ENCODE measurements at places on chromosomes 16 and 17.

GRCh38 chr16:78742501-78743283 lies 643.2 kb downstream of the WWOX start:
- peak; percentile 76 for DNase-seq

- no peak for DNase-seq
Observed at GRCh38 chr16:24854607-24855171, 8.9 kb downstream of the SLC5A11 start.

DNA sequence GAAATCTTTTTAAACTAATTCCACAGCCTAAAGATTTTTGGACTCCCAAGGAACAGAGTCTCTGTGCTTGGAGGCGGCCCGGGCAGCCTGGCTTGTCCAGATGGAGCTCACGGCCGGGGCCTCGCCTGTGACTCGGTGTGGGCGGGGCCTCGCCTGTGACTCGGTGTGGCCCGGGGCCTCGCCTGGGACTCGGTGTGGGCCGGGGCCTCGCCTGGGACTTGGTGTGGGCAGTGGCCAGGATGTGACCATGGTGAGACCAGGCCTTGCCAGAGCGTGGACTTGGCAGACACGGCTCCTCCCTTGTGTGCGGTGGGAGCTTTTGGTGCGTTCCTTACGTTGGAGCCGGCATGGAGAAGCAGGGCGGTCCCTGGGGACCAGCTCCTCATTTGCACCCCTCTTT lies 92.3 kb downstream of the METRNL start:
- DNase-seq: no peak

GRCh38 chr16:85778873-85779272 lies 20.5 kb downstream of the EMC8 start:
- no peak for DNase-seq

DNA sequence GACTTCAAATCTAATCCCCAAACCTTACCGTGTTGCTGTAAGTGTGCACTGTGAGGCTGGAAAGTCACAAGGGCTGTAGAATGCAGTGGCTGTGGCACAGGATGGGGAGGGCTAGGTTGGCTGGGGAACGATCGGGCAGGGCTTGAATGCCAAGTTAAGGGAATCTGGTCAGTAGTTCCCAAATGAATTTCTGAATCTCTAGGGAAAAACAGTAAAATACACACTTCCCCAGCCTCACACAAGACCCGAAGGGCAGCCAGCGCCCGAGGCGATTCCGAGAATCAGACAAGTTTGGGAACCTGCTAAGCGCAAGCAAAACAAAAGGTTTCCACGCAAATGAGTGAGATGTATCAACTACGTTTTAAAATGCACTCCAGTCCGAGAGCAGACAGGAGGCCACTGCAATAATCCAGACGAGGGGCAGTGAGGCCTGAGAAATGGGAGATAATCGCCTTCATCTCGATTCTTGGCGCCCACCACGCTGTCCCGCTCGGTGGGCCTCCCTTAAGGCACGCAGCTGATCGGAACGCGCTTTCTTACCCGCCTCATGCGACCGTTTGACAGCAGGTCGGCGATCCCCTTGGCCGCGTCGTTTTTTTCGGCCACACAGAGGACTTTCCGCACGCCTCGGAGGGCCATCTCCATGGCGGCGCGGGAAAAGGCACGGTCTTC lies 599 bp downstream of the TOP3A start:
- DNase-seq: no peak

- no peak for DNase-seq
Observed at GRCh38 chr16:20844588-20844987, 38.3 kb downstream of the REXO5 start.

GRCh38 chr17:78689029-78689428 lies 93.0 kb downstream of the CYTH1 start:
- no peak for DNase-seq

GRCh38 chr16:6615636-6616035 lies 717.0 kb upstream of the RBFOX1 start:
- DNase-seq: no peak

DNA sequence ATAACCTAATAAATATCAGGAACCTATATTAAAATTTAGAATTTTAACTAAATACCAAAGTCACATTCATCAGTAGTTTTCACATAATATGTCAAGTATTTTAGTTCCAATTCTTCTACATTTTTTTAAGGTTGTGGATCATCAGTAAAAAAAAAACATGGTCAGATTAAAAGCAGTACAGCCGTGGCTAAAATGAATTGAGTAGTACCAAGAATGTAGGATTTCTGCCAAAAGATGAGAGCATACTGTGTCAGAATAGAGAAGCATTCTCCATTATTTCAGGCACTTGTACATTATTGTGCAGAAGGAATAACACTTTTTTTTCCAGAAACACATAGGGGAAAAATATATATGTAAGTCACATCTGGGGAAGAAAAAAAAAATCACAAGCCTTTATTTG lies 1176.1 kb downstream of the CDH11 start:
- no peak for DNase-seq

- no peak for DNase-seq
Observed at GRCh38 chr17:72501404-72502370, 380.9 kb downstream of the SOX9 start.

DNA sequence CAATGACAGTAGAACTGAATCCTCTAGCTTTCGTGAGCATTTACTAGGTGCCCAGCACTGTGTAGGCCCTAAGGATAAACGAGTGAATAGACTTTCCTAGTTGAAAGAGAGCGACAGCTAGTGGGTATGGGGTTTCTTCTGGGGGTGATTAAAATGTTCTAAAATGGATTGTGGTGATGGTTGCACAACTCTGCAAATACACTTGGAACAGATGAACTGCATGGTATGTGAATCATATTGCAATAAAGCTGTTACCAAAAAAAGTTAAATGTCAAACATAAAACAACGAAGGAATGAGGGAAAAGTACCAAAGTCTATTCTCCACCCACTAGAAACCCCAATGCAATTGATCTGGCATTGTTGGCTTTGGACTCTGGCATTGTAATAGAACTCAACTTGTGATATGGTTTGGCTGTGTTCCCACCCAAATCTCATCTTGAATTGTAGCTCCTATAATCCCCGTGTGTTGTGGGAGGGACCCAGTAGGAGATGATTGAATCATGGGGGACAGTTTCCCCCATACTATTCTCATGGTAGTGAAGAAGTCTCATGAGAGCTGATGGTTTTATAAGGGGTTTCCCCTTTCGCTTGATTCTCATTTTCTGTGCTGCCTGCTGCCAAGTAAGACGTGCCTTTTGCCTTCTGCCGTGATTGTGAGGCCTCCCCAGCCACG lies 70.5 kb downstream of the MARF1 start:
- DNase-seq: no peak

DNA sequence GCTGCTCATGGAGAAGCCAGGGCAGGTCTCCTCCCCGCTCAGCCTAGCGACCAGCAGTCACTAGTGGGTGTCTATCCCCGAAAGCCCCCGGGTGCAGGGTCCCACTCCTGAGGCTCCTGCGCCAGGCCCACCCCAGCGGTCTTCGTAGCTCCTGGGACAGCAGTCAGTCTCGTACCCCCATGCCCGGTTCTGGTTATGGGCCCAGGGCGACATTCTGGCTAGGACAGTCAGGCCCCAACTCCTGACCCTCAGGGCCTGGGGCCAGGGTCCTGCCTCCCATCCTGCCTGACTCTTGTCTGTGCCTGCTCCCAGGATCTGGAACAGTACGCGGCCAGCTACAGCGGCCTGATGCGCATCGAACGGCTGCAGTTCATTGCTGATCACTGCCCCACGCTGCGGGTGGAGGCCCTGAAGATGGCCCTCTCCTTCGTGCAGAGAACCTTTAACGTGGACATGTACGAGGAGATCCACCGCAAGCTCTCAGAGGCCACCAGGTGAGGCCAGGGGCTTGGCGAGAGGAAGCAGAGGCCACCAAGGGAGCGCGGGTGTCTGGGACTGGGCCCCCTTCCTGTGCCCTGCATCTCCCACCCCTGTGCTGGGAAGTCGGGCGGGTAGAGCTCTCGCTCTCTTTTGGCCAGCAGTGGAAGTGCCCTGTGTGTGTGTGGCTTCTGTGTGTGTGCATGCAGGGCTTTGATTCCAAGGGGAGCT lies 2.0 kb downstream of the GPS1 start:
- no peak for DNase-seq

DNA sequence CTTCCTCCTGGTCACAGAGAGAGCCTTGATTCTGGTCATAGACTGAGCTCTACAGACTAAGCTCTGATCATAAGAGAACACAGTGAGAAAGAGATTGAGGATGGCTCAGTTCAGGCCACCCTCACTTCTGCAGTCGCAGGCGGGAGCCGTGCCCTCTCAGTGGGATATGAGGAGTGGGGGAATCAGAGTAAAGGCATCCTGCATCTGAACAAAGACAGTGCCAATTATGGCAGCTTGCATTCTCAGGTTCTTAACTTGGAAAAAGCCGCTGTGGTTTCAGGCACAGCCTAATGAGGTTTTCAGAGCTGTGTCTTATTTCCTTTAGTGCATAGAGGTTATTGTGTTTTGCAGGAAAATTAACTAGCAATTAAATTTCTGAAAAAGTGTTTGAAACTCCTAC lies 134.4 kb upstream of the NLRP1 start:
- no peak for DNase-seq

DNA sequence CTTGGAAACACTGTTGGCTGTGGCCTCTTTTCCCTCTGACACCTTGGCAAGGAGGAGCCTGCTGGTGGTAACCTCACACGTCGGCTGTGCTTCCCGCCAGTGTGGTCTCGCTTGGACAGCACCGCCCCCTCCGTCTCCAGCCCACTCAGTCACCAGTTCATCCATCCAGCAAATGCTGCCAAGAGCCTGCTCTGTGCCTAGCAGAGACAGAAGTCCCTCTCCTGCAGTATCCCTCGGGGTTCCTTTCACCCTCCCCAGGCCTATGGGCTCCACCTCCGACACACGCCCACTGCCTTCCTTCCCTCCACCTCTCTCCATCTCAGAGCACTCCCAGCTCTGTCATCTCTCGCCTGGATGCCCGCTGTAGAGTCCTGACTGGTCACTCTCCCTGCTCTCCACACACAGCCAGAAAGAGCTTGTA lies 12.3 kb downstream of the CACNG4 start:
- no peak for DNase-seq

DNA sequence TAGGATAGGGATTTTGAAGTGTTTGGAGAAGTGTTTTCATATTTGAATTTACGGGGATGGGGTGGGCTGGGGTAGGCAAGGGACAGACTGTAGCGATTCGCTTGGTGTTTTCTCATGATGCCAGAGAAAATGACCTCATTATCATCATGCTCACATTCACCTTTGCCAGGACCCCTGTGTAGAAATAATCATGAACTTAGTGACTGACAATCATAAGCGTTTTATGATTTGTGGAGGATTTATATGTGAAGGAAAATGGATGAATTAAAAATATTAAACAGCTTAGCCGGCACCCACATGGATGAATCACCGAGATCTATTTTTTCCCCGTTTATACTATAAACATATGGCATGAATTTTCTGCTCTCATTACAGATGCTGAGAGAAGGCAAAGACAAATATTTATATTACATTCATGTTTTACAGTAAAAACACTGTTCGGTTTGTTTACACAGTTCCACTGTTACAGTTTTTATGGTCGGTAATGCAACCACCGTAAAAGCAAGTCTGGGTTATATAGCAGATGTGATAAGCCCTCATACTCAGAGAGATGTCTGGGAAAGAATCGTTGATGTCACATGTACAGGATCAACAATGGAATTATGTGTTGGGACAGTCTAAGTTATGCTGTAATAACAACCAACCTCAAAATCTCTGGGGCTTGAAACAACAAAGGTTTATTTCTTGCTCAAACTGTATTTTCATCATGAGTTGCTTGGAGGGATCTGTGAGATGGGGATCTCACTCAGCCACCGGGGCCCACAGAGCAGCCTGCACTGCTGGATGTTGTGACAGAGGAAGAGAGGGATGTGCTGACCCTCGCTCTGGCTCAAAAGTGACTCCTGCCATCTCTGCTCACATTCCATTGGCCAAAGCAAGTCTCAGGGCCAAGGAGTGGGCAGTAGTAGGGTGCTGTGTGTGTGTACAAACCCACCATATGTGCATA lies 85.1 kb downstream of the WWOX start:
- DNase-seq: no peak

DNA sequence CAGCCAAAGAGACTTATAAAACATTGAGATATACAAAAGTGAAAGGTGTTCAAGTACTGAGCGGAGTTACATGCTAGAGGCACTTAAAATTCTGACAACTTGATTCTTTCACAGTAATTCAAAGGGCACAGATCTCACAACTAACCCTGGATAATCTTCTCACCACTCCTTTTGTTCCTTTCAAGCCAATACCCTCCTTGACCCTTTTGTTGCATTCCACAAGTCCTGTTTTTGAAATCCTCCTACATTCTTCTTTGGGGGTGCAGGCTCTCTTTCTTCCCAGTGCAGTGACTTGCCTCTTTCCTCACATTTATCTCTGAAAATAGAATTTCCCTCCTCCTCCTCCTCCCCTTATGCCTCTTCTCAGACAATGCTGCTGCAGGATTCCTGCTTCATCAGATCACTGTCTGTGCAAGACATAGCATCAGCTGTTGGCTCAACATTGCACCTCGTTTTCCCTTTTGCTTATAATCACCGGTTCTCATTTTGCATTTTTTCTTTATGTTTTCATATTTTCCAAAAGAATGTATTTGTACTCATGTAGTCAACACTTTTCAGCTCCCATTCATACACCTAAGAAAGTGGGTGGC lies 199.3 kb downstream of the CDH8 start:
- no peak for DNase-seq

GRCh38 chr17:29555840-29556239 lies 11.0 kb downstream of the ABHD15 start:
- no peak for DNase-seq

DNA sequence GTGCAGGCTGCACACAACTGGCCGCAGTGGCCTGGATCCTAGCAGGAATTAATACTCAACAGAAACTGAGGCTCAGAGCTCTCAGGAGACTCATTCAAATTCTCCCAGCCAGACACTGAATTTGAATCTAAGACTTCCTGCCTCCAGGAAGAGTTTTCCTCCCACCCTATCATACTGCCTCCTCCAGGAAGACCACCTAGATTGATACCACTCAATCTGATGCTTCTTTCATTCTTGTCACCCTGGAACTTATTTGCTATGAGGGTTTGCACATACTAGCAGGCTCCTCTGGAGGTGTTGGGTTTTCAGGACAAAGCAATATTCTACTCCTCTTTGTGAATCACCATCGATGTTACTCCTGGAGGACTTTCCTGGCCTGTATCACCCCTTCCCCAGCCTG lies 5.7 kb upstream of the RPL38 start:
- no peak for DNase-seq

DNA sequence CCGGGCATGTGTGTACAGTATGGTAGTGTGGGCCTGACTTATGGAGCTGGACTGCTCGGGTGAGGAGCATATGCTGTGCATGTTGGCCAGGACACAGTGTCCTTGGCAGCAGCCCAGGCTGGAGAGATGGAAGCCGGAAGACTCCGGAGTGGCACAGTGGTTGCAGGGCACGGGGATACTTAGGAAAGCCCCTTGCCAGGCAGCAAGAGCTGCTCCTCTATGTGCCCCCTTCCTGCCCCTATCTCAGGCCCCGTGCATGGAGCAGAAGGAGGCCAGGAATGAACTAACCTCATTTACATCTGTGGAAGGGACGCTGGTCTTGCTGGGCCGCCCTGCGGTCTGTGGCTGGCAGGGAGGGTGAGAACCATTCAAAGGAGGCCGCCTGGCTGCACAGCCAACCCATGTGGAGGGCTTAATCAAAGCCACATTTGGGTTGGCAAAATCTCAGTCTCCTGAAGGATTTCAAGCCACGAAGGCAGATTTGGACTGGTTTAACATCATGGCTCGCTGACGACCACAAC lies 32.2 kb upstream of the RCVRN start:
- DNase-seq: no peak

GRCh38 chr17:73911726-73912372 lies 267.6 kb upstream of the SDK2 start:
- DNase-seq: no peak

GRCh38 chr17:8563024-8563776 lies 67.3 kb downstream of the MYH10 start:
- DNase-seq: no peak
